ENCODE measurements at places on chromosomes 6 and 20. TPM values are rescaled to one million over a fixed set of nuclear protein-coding genes. Genes with fewer than 3 reads are reported as not detected.
A peak's percentile ranks its signal among the peaks of the same experiment; 100 is the strongest.

Gene KIF25
- polyA plus RNA-seq, result 0.66 TPM

- no peaks in the 10 kb centered on the region for H3K36me3 ChIP-seq
- H3K27ac ChIP-seq, result no peak overlapping the region
- DNase-seq, result no peak
- H3K4me3 ChIP-seq, result peak overlapping the region; percentile 68
These were observed 2.0 kb downstream of the BACH2 start for GRCh38 chr6:90294614-90294988.

GRCh38 chr6:119443993-119444641 lies 94.6 kb upstream of the MAN1A1 start:
- no peak overlapping the region for H3K4me3 ChIP-seq
- no peak overlapping the region for H3K27ac ChIP-seq
- peaks cover 2% of the 10 kb centered on the region for H3K4me1 ChIP-seq
- no peaks in the 10 kb centered on the region for H3K36me3 ChIP-seq

DNA sequence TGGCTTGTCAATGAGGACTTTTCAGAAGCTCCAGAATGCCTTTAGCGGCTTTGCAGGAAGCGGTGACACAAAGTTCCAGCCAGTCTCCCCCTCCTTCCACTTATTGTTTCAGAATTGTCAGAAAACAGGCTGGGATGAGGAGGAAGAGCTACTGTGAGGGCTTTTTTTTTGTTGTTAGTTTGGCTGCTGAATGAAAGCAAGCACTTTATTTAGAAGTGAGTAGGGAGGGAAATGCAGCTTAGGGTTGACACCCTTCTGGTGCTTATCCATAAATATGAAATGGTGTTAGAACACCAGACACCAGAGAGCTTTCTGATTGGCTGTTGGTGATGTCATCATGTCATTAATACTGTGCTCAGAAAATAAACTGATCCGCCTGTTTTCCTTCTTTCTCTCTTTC lies 251.5 kb downstream of the SOX4 start:
- H3K27me3 ChIP-seq, result no peaks in the 10 kb centered on the region
- H3K27ac ChIP-seq, result no peak overlapping the region
- H3K36me3 ChIP-seq, result no peaks in the 10 kb centered on the region

GRCh38 chr6:24686946-24687345 lies 20.1 kb downstream of the ACOT13 start:
- H3K4me1 ChIP-seq, result no peaks in the 10 kb centered on the region
- no peak overlapping the region for H3K4me3 ChIP-seq
- DNase-seq, result no peak
- no peaks in the 10 kb centered on the region for H3K36me3 ChIP-seq
- no peak overlapping the region for H3K27ac ChIP-seq

- H3K4me3 ChIP-seq, result no peak overlapping the region
- no peaks in the 10 kb centered on the region for H3K4me1 ChIP-seq
- DNase-seq, result no peak
- peaks cover 5% of the 10 kb centered on the region for H3K36me3 ChIP-seq
These were observed 105.9 kb downstream of the MAN1A1 start for GRCh38 chr6:119243657-119244056.

DNA sequence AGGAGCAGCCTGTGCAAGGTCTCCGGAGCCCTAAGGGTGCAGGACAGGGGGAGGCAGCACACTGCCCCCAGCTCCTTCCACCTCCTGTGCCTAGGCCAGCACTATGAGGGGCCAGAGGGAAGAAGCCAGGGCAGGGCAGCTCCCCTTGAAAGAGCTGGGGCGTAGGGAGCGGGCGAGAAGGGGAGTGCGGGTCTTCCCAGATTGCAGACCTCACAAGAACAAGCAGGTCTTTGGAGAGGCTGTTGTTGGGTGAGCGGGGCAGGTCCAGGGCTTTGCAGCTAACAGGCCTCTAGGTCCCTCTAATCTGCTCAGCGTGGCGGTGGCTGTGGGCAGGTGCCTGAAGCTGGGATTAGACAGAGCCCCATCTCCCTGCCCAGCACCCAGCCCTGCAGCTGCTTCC lies 22.4 kb upstream of the CST1 start:
- no peaks in the 10 kb centered on the region for H3K27me3 ChIP-seq
- no peaks in the 10 kb centered on the region for H3K4me1 ChIP-seq
- H3K36me3 ChIP-seq, result no peaks in the 10 kb centered on the region
- no peak for DNase-seq

Measured in small intestine (tissue), 16 donors.